ENCODE measurements at places on chromosomes 16 and 17. TPM values are rescaled to one million over a fixed set of nuclear protein-coding genes. Genes with fewer than 3 reads are reported as not detected.

Gene SLC35G6
- total RNA-seq: not detected

Gene ABCC12
- not detected for total RNA-seq

Gene CFAP52
- total RNA-seq: not detected

Gene CCDC144A
- total RNA-seq: 0.39 TPM

Gene NLRC3
- not detected for total RNA-seq

Gene TP53TG3B
- not detected for total RNA-seq

Gene KRTAP1-1
- not detected for total RNA-seq

Gene ADPRM
- total RNA-seq: 13.1 TPM

Gene CD300H
- not detected for total RNA-seq
